ENCODE measurements at places on chromosomes 5 and 9.

DNA sequence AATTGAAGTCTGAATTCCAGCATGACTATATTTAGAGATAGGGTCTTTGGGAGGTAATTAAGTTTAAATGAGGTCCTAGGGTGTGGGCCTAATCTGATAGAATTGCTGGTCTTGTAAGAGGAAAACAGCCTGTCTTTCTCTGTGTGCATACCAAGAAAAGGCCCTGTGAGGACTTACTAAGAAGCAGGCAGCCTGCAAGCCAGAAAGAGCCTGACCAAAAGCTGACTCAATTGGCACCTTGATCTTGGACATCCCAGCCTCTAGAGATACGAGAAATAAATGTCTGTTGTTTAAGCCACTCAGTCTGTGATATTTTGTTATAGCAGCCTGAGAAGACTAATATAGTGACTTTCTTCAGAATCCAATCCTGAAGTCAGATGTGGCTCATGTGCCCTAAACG is 14.6 kb downstream of the ARL14EPL start:
- no peak for DNase-seq

DNA sequence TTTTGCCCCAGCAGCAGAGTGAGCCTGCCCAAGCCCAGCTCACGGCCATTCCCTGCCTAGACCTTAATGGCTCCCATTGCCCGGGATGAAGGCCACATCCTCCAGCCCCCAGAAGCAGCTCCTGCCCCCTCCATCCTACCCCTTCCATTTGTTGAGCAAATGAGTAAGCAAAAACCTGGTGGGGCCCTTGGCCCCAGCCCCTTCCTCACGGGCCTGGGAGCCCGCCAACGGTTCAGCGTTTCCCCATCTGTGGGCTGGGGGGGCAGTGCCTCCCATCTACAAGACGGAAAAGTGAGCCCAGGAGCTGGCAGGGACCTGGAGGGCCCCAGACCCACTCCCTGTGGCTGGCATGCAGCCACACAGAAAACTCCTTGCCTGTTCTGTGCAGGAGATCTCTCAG is 4.4 kb downstream of the CCDC187 start:
- no peak for DNase-seq

GRCh38 chr5:133205649-133206048 is 153.8 kb downstream of the HSPA4 start:
- DNase-seq, result no peak

GRCh38 chr9:71690063-71690688 is 78.1 kb downstream of the CEMIP2 start:
- DNase-seq, result no peak

GRCh38 chr5:64165500-64166200 is at the start of gene RNF180:
Gene RNF180, plus strand, starts transcription at chr5:64165843. Its CDS starts 34,965 bp downstream, at chr5:64200808.
- no peak for DNase-seq

- no peak for DNase-seq
Measured at GRCh38 chr5:136776022-136776927, 410.9 kb upstream of the TRPC7 start.

DNA sequence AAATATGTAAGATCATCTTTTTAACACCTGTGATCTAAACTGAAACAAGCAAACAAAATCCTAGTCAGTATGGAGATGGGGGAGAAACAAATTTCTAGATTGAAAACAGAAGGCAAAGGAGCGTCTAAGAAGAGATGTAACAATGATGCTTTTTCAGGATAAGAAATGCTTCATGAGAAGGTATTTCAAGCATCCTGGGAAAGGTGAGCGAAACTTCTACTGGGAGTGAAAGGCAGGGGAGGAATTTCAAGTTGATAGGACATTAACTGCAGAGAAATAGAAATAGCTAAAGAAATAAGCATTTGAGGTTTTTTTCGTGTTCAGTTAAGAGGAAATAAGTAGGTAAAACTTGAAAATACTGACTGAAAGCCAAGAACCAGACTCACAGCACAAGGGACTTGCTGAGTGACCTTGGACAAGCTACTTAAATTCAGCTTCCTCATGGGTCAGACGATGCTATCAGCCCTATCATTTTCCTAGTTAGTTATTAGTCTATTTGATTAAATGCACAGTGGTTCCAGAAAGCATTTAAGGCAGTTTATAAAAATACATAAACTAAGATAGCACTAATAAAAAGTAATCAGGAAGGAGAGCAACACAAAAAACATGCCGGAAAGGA is 406.3 kb downstream of the PDE4D start:
- no peak for DNase-seq

DNA sequence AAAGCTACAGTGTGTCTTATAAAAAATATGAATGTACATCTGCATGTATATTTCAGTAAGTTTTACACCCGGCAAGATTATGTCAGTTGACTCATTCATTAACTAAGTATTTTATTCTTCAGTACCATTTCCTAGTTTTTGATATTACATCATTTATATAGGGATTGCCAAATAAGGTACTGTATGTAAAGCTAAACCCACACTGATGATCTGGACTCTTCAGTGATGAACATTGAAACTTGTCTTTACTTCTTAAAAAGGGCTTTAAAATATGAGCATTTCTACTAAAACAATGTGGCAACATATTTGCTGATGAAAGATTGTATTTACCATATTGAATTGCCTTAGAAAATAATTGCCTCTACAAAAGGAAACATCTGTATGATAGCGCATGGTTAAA is 151.8 kb upstream of the TLX3 start:
- no peak for DNase-seq
